ENCODE measurements at places on chromosomes 4 and X. TPM values are rescaled to one million over a fixed set of nuclear protein-coding genes. Genes with fewer than 3 reads are reported as not detected.

DNA sequence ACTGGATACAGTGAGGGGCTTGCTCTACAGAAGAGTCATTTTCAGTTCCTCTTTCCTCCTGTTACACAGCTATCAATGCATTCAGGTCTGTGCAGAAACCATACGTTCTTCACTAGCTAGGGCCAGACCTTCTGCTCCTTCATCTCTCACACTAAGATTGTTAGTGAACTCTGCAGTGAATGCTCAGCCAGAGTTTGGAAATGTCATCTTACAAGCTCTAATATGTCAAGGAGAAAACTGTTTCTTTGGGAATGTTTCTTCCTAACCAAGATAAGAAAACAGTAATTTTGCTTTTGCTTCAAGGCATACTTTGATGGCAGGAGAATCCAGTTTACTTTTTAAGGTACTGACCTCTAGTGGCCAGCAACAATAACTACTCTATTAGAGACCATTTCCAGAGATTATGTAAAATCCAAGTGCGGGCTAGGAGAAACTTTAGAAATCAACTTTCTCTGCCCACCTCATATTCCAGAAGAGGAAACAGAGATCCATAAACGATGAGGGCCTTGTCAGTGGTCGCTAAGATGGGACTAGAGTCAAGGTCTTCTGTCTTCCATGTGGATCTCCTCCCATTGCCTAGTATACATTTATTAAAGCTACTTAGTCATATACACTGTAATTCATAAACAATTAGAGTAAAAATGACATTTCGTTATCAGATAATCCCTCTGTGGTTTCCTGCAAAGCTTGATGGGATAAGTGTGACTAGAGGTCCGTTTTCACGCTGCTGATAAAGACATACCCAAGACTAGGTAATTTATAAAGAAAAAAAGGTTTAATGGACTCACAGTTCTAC is 12.1 kb upstream of the CC2D2A start:
- DNase-seq, result peak; percentile 61

DNA sequence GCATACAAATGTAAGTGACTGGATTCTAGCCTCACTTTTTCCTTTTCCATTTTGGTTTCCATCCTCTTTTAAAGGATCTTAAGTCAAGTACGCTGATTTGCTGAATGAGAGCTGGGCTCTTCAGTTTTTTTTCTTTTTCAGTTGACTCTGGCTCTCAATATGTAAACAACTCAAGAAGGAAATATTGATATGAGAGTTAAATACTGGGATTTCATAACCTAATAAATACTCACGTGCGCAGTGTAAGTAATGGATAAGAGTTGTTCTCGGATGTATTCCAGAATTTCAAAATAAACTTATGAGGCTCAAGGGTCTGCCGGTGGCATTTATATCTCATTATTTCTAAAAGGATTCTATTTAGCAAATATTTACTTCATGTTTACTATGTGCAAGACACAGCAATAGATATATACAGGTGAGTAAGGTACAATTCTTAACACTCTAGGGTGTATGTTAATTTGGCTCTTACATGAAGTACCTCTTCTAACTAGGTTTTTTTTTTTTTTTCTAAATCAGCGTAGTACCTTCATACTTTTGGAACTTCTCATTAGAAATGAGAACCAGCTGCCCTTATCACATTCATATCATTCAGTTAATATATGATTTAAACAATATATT is 11.0 kb upstream of the MAGEB10 start:
- DNase-seq, result no peak

DNA sequence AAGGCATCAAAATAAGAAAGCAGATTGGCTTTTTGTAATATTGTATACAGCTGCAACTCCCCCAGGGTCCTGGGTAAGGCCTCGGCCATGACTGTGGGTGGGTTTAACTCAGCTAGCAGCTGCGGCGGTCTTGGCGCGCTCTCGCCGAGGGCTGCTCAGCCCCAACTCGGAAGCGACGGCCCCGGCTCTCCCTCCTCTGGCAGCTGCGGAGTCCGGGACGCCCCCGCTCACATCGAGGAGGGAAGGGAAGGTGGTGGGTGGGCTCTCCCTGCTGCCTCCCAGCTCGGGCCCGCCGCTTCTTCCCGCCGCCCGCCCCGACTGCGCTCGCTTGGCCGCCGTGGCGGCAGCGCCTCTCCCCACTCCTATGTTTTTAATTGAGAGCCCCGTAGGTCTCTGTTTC is 51.2 kb downstream of the GPR50 start:
- no peak for DNase-seq

DNA sequence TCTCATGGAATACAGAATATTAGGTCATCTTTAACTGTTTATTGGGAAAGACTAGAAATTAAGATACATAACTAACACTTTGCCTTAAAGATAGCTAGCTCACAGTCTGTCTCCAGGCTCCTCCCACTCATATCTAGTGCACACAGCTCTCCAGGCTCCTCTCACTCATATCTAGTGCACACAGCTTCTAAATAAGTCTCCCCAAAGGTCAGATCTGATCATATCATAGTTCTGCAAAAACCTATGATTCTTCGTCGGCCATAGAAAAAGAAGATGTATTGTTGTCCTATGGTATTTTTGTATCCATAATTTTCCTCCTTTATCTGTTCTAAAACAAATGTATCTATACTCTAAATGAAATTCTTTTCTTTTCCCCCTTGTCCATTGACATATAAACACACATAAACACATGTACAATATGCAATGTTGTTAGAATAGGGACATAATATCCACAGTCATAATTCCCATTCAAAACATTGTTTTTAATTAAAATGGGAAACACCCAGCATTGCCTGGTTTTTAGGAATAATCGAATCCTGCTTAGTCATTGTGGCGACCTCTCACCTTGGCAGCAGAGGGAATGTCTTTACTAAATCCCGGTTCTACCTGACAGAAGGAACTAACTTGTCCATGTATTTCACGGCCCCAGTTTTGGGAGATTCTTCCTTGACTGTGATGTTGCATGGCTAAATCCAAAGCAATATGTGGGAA is 1282.0 kb downstream of the PCDH7 start:
- no peak for DNase-seq

- DNase-seq, result no peak
Measured at GRCh38 chr4:154574311-154574710, 11.5 kb downstream of the FGB start.

DNA sequence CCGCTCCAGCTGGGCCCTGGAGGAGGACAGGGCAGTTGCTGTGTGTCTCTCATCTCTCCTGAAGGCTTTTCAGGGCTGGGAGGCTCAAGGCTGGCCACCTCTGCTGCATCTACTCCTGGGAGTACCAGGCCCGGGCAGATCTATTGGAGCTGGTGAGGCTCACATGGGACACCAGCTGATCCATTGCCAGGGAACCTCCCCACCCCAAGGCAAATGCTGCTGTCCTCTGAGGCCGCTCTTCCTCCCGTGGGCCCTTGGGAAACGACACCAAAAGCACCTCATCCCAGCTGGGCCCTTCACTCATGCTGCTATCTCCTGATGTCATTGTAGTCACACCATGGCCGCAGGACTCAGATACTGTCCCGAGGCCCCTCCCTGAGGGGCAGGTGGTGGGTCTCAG is 3.6 kb downstream of the UBL4A start:
- no peak for DNase-seq

The ENPP6 gene
- 4.0 TPM for polyA plus RNA-seq

The SLC6A8 gene
- 61.9 TPM for polyA plus RNA-seq

DNA sequence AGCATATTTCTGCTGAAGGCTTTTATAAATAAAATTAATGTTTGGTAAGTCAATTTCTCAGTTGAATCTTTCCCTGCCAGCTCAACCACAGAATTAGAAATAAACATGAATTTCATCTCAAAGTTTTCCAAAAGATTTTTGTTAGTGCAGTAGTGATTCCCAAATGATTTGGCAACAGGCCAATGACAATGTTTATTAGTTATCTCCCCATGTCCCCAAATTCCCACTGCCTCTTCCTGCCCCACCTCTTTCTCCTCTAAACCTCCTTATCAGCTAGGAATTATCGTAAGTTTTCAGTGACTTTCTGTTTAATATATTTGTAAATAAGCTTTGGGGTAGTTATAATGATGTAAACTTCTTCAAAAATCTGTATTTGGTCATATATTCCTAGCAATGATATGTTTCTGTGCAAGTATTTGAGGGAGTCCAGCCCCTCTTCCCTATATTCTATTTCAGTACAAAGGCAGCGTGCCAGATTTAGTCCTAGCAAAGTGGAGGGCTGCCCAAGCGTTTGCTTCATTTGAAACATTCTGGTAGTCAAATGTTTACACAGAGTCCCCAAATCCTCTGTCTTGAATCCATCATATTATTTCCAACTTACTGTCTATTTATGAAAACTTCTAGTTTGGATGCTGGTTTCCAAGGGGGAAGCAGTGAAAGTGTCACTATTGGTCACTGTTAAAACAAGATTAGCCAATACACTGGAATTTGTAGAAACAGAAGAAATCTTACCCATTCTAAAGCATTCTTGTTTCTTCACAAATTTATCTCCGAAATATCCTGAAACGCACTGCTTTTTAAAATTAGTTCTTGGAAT is 33.7 kb upstream of the ANKRD50 start:
- no peak for DNase-seq

DNA sequence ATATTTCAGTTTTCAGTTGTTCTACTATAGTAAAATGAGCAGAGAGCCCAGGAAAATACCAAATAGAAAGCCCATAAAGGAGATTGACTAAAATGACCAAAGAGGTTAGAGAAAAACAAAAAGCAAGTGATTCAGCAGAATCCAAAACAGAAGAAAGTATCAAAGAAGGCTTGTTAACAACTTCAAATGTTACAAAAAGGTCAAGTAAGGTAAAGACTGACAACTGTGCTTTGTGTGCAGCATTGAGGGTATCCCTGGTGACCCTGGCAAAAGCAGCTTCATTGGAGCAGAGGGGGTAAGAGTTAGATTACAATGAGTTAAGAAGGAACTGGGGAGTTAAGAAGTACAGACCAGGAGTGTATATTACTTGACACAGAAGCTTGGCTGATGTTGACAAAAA is 317.9 kb downstream of the OPHN1 start:
- no peak for DNase-seq

All from renal pelvis (tissue), 12 donors.